Central memory CD4-positive, alpha-beta T cell (primary cell): ENCODE measurements at places on chromosomes 6 and 20.

GRCh38 chr20:50014570-50015562 lies 32.1 kb downstream of the SNAI1 start:
- DNase-seq, result no peak

GRCh38 chr6:104118274-104118673 lies 741.4 kb downstream of the HACE1 start:
- no peak for DNase-seq

DNA sequence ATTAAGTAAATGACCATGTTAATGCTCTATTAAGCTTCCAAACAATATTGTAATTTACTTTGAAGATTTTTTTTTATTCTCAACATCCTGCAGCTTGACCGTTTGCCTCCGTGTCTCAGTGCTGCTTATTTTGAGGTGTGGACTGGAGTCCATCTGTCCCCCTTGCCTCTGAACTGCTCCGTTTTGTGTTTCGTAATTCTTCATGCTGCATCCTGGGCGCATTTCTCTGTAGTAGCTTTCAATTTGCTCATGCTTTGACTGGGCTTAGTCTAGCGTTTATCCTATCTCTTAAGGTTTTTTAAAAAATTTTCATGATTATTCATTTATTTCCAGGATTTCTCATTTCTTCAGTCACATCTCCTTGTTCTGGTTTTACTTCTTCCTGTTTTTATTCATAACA lies 37.8 kb downstream of the PTPN1 start:
- no peak for DNase-seq

- DNase-seq, result no peak
These were observed 67.9 kb upstream of the BTN3A2 start for GRCh38 chr6:26296857-26297648.

DNA sequence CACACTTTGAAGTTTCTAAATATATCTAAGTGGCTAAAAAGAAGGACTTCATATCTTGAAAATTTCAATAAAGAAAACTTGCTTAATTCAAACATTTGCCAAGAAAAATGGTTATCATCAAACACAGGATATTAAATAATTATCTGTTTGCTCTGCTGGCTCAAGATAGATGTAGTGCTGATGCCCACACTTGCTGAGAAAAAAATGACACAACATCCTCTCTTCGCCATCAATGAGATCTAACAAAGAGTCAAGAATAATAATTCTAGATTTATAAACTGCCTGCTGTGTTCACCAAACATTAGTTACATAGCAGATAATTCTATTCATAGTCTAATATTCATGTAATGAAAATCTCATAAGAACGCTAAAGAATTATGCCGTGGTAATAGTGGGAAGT lies 93.6 kb downstream of the EPHA7 start:
- DNase-seq, result no peak

DNA sequence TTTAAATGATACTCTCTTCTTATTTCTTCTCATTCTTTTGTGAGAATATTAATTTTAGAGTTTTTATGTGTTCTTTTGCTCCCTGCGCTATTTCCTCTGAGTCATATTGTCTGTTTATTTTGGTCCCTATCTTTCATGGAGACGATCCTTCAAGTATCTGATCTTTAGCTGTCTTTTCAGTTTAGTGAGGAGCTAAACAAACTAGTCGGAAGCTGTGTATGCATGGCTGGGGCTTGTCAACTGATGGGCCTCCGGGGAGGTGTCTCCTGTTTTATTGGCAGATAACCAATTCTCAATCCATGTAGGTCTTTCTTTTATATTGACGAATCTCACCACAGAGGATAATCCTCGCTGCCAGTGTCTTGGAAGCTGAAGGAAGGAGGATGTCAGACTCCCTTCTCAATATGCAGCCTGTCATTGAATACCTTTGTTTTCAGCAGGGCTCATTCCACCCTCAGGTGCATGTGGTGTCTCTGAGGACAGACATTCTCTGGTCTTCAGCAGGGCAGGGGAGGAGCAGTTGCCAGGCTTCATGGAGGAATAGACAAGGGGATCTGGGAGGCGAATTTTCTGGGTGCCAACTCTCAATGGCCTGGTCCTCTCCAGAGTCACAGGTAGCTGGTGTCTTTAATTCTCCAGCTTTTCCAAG lies 64.9 kb downstream of the RNF182 start:
- no peak for DNase-seq

DNA sequence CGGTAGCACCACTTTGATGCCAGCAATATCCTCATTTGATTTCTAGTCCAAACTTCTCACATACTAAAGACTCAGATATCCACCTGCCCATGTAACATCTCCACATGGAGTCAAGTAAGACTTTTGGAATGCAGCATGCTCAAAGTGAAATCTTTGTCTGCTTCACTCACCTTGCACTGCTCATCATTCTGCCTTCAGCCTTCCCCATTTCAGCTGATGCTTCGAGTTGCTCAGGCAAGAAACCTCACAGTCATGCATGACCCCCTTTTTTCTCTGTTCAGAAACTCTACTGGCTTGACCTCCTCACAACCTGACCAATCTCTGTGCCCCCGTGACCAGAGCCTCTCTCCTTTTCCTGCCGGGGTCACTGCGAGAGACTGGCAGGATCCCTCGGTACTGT lies 41.0 kb upstream of the KIF25 start:
- DNase-seq, result no peak

DNA sequence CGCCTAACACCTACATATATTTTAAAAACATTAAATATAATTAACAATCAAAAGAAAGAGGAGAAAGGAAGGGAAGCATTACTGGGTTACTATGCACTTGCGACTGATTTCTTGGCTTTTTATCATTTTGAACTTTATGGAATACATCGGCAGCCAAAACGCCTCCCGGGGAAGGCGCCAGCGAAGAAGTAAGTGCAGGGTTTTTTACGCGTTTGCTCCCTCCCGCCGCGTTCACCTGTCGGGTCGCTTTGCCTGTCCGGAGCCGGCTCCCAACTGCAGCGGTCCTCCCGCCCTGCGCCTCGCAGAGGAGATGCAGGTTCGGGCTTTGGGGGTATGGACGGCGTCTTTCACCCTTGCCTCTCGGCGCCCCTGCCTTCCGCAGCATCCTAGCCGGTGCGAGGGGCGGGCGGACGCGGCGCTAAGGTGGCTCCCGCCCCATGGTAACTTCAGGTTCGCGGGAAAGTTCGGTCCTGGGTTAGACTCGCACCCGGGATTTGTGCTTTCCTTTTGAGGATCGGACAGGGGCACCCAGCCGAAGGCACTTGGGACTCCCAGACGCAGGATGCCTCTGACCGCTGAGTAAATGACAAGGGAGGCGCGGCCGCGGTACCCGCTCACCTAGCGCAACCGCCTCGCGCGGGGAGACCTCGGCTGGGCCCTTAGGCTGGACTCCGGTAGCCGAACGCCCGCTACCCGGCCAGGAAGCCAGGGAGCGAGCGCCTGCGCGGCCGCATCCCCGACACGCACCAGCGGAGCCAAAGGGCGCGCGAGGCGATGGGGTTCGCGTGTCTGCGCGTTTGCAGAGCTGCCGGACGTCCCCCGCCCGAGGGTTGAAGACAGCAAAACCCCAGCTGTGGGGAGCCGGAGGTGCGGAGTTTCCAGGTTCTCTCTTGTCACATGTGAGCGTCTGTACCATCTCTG lies 891 bp downstream of the RSPO3 start:
- DNase-seq, result no peak

GRCh38 chr20:10469599-10469998 lies 34.5 kb downstream of the SLX4IP start:
- no peak for DNase-seq

DNA sequence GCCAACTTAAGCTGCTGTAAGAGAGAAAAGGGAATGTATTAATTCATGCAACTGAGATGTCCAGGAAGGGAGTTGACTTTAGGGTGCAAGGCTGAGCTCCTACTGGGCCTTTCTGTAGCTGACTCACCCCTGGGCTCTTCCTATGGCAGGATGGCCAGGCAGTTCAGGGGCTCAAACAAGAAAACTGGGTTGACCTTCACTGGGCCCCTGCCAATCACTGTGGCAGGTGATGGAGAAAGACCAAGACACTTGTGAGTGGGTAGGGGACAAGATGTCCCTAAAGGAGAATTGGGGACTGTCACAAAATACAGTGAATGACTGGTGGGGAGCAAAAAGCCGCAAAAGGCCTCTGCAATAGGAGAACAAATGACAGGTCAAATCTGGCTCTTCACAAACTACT lies 21.5 kb upstream of the RALGAPA2 start:
- no peak for DNase-seq

- no peak for DNase-seq
These were observed 596.1 kb downstream of the QKI start for GRCh38 chr6:164010441-164011103.

GRCh38 chr6:140204154-140204553 lies 829.7 kb upstream of the CITED2 start:
- no peak for DNase-seq

DNA sequence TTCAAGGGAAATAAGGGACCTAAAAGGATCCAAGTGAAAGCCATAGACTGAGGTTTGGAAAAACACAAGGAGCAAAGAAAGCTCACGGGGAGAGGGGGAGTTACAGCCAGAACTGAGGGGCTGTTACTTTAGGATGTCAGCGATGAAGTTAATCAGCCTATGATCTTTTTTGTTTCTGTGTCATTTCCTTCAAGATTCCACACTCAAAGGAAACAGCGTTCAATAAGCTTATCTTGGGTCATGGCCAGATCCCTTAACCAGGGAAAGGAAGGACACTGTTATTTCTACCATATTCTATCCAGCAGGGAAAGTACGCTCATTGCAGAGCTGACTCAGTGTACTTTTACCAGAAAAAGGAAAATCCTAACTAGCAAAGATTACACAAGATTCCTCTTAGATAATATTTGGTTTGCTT lies 132.8 kb downstream of the PFDN4 start:
- DNase-seq, result no peak

- DNase-seq, result no peak
These were observed 8.3 kb upstream of the NCOA3 start for GRCh38 chr20:47493175-47493962.

DNA sequence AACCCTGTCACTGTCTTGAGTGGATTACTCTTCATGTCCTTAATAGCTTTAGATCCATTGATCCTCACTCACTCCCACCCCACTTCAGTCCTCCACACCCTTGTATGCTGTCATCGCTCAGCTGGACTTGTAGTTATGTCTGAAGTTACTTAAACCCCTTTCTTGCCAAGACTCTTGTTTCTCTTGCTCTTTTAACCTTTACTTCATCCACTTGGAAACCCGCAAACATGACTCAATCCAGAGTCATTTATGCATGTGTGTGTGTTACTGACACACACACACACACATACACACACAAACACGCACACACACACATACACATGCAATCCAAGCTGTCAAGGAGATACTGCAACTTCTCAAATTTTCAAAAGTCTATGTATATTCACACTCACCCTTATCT lies 341.8 kb downstream of the SYNE1 start:
- no peak for DNase-seq

DNA sequence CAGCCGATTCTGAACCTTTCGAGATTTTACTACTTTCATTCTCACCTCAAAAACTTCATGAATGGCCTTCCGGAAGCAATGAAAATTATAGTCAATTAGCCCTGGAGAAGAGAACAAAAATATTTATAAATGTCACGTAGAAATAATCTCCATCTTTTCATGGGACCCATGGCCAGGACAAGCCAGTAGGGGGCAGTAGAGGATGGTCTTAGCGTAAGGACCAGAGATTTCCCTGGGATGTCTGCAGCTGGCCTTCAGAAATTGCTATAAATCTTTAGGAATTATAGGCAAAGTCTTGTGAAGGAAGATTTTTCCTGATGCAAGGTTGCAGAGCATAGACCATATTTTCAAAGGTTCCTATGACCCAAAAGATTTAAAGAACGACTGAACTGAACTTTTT lies 15.6 kb upstream of the UBE2J1 start:
- peak; percentile 38 for DNase-seq

DNA sequence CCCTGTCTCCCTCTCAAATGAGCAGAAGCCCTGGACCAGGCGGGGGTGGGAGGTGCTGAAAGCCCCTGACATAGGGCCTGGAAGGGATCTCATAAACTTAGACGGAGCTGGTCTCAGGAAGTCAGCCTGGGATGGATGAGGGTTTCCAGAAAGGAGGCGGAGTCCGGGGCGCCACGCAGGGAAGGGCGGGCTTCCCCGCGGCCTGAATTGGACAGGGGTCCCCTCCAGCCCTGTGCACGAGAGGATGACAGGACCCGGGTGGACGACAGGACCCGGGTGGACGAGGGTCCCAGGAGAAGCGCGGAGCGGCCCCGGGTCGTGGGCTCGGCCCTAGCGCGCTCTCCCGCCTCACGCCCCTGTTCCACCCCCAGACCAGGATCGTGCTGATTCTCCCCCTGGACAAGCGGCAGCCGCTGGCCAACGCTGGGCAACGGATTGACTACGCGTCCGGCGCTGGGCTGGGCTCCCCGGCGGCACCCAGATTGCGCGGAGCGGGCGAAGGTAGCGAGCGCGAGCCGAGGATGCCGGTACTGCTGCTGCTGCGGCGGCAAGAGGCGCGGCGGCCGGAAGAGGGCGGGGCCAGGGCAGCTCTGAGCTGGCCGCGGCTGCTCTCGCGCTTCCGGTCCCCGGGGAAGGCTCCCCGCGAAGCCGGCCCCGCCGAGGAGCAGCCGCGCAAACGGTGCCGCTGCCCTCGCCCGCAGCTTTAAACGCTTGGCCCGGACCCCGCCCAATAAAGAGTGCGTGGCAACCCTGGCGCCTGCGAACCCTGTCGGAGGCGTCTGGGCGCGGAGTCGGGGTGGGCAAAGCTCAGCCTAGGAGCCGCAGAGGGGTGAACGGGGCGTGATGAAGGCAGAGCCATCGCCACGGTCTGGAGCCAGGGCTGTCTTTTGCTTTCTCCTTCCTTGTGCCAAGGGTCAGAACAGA lies 1.3 kb downstream of the C20orf144 start:
- peak; percentile 82 for DNase-seq

- DNase-seq, result peak; percentile 79
These were observed at the start of gene FBXO9 for GRCh38 chr6:53065266-53066076. Gene FBXO9, plus strand, starts transcription at chr6:53065404. Its CDS starts 386 bp downstream, at chr6:53065790.

DNA sequence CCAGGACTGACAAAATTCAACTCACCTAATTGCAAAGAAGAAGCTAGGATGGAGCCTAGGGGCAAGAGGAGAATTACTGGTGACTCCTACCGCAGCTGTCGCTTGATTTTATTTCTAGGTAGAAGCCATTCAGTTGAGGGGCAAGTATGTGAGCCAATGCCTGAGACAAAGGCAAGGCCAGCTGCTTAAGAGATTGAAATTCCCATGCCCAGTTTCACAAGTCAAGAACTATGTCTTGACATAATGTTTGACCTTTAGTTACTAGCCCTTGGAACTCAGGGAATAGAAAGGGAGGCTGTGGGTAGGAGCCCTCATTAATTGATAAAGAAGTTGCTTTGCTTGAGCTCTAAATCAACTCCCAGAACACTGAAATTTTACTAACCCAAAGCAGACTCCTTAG lies 54.0 kb downstream of the GPR63 start:
- no peak for DNase-seq

DNA sequence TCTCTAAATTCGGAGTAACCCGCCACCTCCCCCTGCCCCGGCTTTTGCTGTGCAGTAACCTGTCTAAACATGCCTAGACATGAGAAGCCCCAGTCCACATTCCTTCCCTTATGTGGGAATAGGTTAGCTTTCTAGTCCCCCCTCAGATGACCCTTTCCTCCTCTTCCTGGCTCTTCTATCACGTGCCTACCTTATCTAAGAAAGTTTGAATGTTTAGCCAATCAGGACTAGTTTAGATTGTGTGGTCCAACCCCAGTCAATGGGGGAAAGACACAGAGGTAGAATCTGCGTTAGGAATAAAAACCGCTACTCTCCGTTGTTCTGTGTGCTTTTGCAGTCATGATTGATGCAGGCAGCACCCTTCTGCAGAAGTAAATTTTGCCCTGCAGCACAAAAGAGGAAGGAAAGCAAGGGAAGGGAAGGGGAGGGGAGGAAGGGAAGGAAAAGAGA lies 69.0 kb upstream of the CD93 start:
- no peak for DNase-seq
